ENCODE measurements at places on chromosomes 6 and 20.

- no peak for DNase-seq
These were observed 69.2 kb upstream of the SMIM29 start for GRCh38 chr6:34317882-34318498.

DNA sequence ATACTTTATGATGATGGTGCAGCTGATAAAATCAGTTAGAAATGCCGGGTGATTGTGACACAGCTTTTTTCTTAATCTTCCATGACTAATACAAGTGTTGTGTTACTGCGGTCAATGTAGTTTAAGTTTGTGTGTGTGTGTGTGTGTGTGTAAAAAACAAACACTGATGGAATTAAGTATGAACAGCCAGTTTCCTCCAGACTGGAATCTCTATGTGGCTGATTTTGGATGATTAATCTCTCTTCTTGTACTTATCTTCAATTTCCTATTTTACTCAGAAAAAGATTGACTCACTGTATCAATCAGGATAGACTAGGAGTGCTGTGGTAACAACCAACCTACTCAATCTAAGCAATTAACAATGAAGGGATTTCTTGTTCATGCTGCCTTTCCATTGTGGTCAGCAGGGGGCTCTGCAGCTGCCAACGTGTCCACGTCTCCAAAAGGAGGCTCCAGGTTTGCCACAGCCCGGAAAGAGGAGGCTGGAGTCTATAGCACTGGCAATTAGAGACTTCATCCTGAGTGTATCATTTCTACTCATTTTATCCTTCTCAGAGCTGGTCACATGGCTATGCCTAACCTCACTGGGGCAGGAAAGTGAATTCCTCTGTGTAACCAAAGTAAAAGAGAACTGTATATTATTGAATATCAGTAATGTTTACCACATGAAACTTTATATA is 107.7 kb downstream of the CD109 start:
- DNase-seq: peak; percentile 82

GRCh38 chr6:74631564-74631963 is 574.3 kb downstream of the COL12A1 start:
- peak; percentile 49 for DNase-seq

DNA sequence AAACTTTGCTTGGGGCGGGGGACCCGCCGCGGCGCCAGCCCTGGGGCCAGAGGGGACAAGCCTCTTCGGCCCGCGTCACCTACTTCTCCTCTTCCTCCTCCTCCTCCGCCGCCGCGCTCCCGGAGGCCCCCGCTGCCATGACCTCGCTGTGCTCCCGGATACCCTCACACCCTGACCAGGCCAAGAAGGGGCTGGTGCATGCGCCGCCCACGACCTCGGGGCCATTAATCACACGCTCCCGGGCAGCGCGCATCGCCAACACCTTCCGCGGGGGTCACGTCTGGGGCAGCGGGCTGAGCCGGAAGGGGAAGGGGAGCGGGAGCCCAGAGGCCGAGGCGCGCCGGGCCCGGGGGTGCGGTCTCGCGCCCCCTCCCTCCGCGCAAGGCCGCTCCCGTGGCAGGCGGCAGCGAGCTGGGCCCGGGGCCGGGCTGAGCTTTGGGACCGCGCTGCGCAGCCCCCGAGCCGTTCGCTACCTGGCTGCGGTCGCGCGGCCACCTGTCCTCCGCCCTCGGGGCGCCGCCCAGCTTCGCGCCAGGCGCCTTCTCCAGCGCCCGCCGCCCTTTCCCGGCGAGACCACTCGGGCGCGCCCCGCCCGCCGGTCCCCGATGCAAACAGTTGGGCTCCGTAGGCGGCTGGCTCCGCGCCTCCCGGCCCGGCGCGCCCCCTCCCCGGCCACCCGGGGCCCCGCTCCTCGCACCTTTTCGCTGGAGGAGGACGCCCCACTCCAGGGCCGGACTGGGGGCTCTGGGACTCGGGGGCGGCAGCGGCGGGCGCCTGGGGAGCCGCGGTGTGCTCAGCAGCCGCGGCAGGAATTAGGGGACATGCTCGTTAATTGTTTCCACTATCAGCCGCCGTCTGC is 575 bp upstream of the CNR1 start:
- DNase-seq: no peak

DNA sequence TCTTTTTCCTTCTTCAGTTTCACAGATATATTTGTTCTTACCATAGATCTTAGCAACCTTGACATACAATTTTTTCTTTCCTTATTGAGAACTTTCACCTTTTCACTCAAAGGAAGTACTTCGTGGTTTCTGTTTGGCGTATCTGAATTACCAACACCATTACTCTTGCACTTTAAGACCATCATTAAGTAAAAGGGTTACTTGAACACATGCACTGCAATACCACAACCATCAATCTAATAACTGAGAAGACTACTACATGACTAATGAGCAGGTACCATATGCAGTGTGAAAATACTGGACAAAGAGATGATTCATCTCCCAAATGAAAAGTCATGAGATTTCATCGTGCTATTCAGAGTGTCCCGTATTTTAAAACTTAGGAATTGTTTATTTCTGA is 21.7 kb upstream of the SENP6 start:
- DNase-seq: no peak

DNA sequence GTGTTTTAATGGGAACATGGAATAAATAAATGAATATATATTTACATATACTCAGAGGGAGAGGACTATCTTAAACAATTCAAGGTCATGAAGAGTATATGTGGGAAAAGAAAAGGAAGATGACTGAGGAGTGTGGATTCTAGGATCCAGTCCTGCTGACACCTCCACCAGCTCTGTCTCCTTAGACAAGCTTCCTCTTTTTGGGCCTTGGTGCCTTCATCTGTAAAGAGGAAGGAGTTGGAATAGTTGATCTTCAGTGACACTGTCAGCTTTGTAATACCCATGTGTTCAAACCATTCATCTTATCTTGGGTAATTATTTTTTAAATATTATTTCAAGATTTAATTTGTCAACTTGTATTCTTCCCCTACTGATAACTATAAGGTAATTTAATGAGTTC is 338.0 kb downstream of the ADGRB3 start:
- DNase-seq: no peak

DNA sequence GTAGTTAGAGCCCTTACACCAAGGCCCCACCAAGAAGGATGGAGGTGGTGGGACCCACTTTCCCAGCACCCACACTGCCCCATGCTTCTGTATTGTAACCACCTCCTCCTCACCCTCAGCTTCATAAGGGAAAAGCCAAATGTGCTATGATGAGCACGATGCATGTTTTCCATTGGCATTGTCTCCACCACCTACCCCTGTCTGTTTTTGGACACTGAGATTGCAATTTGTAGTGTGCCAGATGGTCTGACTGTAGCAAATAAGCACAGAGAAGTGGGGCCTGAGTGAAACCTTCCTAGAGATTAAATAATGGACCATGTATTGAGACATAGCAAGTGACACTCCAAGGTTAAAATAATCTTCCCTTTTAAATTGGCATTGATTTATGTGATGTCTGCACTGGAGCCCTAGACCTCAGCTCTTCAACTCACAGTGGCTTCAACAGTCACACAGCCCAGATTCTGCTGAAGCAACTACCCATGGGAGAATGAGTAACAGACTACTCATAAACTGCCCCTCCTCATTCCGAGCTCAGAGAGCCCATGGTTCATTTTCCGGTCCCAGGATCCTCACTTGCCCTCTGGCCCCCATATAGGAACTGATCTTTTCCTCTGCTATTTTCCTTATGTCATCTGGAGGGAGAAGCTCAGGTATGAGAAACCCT is 177.9 kb downstream of the COL9A1 start:
- DNase-seq: peak; percentile 50

- DNase-seq: no peak
These were observed 33.3 kb downstream of the PPP1R14C start for GRCh38 chr6:150176152-150176551.

DNA sequence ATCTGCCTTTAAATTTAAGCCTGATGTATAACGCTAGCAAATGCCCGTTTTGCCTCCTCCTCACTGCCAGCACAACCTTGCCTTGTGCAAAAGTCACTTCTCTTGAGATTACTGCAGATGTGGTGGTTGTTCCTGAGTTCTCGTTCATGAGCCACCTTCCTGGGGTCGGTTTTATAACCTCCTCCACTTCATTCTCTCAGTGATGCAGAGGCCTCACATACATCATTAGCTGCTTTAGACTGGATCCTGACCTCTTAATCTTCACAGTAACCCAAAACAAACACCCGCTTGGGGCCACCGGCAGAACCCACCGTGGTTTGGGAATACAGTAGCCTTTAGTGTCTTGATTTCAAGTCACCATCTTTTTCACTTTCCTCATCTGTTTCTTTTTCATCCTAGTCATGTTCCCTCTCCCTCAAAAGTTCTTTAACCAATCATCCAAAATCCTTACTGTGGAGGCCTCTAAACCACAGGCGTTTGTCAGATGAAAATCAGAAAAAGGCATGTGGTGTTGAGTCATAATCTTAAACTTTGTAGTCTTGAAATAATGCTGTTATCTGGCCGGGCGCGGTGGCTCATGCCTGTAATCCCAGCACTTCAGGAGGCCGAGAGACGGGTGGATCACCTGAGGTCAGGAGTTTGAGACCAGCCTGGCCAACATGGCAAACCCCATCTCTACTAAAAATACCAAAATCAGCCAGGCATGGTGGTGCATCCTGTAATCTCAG is 430.3 kb upstream of the SOX4 start:
- peak; percentile 35 for DNase-seq

DNA sequence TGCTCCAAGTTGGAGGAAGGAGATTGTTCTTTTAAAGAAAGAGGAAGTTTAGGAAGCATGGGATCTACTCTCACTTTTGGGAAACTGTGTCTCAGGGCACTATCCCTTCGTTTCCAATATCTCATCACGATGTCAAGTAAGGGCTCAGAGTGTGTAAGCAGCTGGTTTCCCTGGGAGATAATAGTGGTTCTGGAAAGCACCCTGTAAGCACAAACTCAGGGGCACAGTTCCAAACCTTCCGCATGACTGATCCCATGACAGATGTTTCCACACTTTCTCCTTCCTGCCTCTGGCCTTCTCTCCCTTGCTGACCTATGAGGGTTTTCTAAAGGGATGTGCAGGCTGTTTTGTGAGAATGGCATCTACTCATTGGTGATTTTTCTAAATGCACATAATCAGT is 33.9 kb downstream of the ADTRP start:
- DNase-seq: no peak

DNA sequence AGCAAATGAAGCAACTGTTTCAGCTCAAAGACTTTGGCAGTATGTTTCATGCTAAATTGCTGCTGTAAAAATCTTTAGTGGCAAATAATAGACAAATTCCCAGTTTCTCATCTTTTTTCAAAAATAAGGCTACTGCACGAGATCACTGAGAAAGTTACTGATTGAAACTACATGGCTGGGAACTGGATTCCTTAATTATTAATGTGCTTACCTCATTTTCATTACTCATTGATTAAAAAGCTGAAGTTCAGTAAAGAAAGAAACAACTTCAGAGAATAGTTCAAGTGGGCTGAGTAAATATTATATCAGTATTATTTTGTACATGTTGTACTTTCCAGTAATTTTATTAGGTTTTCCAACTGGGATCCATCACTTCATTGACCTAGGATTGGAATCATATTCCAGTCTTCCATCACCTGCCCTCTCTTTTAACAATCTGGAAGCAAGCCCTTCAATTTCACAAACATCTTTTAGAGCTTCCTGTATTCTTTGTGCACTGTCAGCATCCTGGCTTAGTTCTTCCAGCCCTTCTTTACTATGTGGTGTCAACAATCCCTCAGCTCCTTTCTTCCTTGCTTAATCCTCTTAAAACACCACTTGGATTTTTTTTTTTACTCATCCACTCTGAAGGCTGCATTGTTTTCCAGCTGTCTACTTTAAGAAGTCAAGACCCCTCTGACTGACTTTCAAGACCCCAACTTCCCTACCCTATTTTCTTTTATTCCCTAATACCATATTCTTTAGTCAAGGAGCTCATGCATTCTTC is 4.3 kb downstream of the MEI4 start:
- no peak for DNase-seq

DNA sequence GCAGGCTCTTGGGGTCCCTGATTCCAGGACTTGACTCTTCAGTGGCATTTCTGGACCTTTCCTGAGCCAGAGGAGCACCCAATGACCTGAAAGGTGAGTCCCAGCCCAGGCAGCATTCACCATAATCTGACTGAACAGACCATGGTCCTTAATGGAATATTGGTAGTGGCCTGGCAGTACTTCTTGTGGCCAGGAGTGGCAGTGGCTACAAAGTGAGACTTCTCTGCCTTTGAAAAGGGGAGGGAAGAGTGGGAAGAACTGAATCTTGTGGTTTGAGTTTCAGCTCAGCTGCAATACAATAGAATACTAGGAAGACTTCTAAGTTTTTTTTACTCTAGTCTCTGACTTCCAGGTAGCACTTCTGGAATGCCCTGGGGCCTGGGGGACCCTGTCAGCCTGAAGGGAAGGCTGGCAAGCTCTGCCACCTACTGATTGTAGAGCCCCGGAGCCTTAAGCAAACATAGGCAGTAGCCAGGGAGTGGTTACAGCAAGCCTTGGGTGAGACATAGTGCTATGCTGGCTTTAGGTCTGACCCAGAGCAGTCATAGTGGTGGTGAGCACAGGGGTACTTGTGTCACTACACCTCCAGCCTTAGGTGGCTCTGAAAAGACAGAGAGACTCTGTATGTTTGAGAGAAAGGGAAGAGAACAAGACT is 674.2 kb upstream of the MANEA start:
- no peak for DNase-seq

DNA sequence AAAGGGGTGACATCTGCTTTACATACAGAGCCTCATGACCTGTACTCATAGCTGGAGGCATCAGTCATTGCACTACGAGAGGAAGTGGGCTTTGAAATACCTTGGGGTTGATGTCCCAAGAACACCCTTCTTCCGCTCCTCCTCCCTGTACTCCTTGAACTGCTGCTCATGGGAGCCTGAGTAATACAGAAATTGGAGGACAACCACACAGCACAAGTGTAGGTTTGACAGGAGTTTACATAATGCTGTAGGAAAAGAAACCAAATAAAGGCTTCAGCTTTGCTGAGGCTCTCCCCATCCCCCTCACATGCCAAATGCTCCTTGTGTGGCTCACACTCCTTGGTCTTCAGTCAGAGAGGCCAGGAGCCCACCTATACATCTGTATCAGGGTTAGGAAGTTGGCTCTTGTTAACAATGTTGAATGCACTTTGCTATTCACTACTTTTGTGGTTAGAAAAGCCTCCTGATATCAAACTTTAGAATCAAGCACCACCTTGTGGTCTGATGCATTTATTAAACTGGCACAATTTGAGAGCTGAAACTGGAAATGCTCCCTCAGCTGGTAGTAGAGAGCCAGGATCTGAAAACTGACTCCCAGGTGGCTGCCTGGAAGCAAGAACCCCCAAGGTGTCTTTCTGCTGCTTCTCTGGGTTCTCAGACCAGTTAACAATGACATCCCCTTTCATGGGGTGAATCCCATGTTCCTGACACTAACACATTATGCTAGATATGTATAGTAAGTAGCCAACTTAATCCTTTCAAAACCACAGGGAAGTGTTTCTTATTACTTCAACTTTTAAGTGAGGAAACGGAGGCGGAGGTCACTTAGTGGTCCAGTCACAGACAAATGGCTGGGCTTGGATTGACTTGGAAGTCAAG is 56.2 kb upstream of the EDN1 start:
- peak; percentile 90 for DNase-seq

DNA sequence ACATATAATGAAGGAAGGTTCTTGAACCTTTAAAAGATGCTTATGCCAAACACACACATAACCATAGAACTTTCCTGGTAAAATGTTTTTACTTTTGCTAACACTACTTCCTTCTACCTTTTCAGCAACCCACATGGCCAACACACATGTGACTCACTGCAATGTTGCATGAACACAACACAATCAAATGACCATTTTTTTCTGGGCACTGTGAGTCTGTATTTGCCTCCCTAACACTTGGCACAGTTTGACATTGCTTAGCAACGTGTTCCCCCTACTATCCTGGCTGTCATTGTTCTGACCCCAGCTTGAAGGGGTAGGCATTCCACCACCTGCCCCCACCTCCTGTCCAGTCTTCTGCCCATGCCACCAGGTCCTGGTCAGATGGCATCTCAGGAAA is 204.8 kb upstream of the PRND start:
- DNase-seq: peak; percentile 40

- DNase-seq: no peak
These were observed 1035.3 kb upstream of the GJE1 start for GRCh38 chr6:141097471-141097870.

Measured in PC-3 (cell line).